ENCODE measurements at places on chromosomes 5 and 9. TPM values are rescaled to one million over a fixed set of nuclear protein-coding genes. Genes with fewer than 3 reads are reported as not detected.

DNA sequence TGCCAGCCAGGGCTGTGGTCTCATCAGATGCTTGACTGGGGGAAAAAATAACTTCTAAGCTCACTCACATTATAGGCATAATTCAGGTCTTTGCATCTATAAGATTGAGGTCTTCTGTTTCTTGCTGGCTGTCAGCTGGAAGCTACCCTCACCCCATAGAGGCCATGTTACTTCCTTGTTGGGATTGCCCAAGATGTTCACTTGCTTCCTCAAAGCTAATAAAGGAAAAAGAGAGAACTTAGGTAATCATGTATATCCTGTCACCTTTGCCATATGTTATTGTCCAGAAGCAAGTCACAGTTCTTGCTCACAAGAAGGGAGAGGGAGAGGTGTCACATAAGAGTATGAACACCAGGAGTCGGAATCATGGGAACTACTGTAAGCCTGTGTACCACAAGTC is 38.7 kb upstream of the ANKRD34B start:
- no peak for DNase-seq

DNA sequence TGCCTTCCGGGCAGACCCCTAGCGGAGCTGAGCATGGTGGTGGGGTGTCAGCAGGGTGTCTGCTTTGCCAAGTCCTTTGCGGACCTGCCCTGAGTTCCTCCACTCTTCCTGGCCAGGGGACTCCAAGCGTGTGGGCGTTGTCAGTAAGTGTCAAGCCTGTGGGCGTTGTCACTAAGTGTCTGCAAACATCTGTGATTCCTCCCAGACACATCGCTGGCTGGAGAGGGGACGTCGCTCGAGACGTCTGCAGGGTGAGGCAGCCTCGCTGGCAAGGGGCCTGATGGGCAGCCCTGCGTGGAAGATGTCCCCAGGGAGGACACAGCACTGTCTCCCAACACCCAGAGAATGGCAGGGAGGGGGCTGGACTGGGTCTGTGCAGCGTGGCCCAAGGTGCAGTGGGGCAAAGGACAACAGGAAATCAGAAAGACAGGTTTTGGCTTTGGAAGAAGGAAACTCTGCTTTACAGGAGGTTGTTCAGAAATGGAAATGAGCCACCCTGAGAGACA is 28.8 kb downstream of the ADAMTSL2 start:
- no peak for DNase-seq

The PCDHGB1 gene
- 15.3 TPM for total RNA-seq

- peak; percentile 92 for DNase-seq
Measured at GRCh38 chr5:174327317-174327864, 281.9 kb downstream of the NSG2 start.

The OCLN gene
- 3.5 TPM for total RNA-seq

- DNase-seq, result no peak
Measured at GRCh38 chr9:113640418-113640817, 176.9 kb downstream of the RGS3 start.

The SPINK7 gene
- total RNA-seq, result not detected

The QRFP gene
- not detected for total RNA-seq

The NME5 gene
- total RNA-seq, result 1.3 TPM

- DNase-seq, result no peak
Measured at GRCh38 chr9:98022447-98022846, 34.1 kb upstream of the NANS start.

DNA sequence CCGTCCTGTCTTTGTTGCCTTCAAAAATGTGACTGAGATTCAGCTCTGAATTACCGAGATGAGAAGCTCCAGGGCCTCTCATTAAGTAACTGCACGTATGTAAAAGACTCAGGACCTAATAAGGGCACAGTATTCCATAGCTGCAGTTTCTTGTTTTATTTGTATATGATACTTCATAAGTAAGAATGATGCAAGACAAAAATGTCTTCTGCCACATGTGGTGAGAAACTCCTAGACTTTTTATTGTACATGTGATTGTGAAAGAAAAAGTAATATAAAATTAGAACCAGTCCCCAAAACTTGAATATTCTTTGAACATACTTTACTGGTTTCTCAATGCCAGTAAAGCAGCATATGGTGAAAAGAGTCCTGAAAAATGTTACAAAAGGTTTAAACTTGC is 110.1 kb upstream of the OTULINL start:
- no peak for DNase-seq

DNA sequence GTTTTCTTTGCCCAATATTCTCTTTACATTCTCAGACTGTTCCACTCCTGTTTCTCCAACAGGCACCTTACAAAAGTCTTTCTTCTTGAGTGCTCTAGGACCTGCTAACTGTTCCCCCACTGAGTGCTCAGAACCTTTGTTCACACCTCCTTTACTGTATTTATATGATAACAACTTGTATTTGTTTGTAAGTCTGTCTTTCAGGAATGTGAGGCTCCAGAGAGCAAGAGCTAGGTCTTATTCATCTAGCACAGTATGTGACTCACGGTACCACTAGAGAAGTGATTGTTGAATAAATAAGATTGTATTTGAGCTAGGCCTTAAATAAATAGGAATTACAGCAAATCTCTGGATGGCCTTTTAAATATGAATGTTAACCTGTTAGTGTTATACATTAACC is 42.5 kb upstream of the MYOT start:
- no peak for DNase-seq

DNA sequence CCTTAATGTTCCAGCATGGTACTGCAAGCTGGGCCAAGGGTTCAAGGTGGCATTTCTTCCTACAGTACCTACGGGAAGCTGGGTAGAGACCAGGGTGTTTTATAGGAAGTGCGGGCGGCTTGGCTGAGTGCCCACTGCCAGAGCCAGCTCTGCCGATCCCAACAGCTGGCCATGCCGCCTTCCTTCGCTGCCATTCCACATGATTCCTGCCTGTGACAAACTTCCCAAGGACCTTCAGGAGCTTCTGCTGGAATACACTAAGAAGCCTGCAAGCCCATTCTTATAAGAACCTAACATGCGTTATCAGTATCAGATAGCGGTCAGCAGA is 22.0 kb downstream of the MYO10 start:
- no peak for DNase-seq

The CTNNAL1 gene
- 26.8 TPM for total RNA-seq

DNA sequence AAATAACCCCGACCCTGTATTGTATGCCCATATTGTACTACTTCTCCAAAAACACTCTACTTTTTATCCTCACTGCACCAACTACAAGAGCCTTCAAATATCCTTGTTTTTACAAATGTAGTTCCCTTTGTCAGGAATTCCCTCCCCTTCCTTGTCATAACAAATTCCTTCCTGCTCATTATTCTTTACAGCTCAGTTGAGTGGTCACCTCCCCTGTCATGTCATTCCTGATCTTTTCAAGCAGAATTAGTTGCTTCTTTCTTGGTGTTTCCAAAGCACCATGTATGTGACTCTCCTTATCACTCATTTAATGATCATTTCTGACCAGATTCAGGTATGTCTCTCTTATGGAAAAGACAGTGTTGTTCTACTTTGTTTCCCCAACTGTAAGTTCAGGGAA is 194.2 kb upstream of the SMC2 start:
- DNase-seq, result no peak

DNA sequence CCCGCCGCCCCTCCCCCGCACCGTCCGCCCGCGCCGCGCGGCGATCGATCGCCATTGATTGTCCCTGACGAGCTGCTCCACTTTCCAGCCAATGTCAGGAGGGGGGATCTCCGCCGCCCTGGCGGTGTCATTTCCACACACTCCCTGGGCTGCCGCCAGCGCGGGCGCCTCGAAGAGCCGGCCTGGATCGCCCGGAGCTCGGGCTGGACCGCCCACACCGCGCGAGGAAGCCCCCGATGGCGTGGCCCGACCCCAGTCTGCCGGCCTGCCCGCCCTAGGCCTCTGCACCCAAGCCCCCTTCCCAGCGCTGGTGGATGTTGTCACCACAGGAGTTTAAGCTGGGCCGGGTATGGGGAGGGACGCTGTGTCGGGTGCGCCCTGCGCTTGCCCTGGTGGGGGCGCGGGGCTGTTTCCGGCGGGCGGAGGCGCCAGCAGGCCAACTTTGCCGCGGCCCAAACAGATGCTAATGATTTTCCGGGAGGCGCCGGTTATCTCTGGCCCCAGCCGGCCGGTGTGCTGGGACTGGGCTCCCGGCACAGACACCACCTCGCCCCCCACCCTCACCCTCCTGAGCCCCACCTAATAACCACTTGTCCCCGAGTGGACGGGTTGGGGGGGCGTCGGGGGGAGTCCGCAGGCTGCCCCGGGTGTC is 10.6 kb upstream of the CXXC5 start:
- peak; percentile 55 for DNase-seq

DNA sequence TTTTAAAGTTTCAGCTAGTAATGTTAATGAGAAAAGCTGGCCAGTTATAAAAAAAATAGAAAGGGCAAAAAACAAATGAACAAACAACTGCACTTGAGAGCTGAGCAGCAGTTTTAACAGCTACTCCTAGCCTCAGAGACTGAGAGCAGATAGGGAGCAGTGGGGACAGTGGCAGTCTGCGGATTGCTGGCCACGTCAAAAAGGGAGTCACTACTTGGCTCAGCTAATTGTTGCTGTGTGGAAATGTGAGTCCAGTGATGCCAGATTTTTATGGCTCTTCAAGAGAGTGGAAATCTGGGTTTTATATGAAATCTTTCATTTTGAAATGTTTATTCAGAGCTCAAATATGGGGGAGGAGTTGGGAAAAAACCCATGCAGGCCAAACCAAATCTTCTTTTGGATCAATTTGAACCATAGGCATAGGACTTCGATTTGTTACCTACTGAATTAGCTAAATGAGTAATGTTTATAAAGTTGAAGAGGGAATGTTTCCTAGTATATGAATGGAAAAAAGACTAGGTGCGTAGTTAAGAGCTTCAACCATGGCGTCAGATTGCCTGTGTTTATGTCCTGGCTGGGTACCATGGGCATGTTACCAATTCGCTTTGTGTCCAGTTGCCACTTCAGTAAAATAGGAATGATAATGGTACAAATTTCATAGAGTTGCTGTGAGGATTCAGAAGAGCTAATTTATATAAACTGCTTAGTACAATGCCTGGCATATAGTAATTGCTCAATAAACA is 102.1 kb downstream of the PAM start:
- DNase-seq, result no peak

DNA sequence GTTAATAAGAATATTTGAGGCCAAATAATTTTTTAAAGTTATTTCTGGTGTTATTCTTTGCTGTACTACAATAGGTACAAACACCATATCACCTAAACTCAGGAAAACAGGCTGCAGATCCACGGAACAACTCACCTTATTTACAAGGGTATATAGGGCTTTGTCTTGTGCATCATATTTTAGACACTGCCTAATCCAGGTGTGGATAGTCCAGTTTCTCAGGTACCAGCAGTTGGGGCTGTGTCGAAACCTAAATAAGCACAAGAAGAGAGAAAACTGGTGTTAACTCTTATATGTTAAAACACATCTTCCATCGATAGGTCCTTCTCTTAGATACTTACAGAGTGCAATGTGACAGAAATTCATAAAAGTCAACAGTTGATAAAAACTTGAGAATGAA is 82.2 kb downstream of the MRPS27 start:
- no peak for DNase-seq

The ASPN gene
- not detected for total RNA-seq

GRCh38 chr9:127463911-127464310 is 12.6 kb downstream of the LRSAM1 start:
- no peak for DNase-seq

GRCh38 chr5:147245381-147246165 is 10.7 kb downstream of the STK32A start:
- DNase-seq, result no peak

- DNase-seq, result no peak
Measured at GRCh38 chr5:109049565-109049964, 301.9 kb downstream of the FER start.

The ADAMTS16 gene
- not detected for total RNA-seq

DNA sequence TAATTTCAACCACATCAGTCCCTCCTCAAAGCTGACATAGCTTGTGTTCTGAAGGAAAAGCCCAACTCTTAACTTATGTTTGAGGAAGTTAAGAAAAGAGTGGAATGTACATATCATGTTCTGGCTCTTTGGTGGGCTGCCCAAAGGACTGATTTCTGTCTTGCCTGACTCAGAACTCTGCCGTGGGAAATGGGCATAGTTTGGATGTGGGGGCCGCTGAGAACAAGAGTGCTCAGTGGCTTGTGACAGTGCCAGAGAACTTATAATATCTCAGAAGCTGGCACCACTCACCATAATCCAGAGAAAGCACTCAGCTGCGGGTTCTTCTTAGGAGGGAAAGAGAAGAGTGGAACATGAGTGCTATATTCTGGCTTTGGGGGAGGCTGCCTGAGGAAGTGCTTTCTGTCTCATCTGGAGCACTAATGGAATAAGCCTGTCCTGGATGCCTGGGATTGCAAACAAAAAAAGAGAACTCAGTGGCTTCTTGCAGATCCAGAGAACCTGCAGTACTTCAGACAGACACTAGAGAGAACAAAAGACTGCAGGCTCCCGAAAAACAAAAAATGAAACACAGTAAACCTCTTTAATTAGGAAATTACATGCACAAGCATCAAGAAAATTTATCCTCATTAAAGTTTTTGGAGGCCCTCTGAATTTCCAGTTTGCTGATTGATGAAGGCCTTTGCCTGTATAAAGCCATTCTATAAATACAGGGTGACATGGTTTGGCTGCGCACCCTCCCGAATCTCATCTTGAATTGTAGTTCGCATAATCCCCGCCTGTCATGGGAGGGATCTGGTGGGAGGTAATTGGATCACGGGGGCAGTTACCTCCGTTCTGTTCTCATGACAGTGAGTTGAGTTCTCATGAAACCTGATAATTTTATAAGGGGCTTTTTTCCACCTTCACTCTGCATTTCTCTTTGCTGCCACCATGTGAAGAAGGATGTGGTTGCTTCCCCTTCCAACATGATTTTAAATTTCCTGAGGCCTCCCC is 207.0 kb downstream of the DMAC1 start:
- DNase-seq, result no peak

- peak; percentile 82 for DNase-seq
Measured at GRCh38 chr9:83596899-83597504, 25.9 kb upstream of the IDNK start.

GRCh38 chr5:657570-657969 is 35.6 kb downstream of the TPPP start:
- no peak for DNase-seq

DNA sequence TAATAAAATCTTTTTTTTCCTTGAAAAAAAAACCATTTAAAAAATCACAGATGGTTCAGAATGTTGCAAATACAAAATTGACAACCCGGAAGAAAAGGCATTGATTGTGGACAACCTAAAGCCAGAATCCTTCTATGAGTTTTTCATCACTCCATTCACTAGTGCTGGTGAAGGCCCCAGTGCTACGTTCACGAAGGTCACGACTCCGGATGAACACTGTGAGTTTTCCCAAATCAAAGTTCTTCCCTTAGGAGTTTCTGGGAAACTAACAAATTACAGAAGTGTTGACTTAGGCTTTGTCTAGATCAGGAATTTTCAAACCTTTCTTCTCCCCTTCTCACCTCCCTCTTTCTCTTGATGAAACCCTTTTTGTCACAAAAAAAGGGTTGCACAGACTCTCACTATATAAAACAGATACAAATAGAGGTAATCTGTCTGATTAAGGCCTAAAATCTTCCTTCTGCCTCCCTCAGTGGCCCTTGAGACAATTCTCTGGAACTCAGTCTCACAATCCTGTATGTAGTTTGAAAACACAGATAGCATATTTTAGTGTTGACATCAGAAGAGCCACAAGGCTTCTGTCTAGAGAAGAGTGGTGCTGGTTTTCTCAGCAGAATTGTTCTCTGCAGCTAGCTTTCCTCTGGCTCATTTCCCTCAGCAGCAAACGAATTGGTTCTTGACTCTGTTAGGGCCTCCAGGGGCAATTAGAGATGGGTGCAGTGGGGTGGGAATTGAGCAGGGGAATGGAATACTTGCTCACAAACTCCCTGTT is 79.5 kb downstream of the OSMR start:
- no peak for DNase-seq

The PRRT1B gene
- total RNA-seq, result not detected

- DNase-seq, result no peak
Measured at GRCh38 chr5:37767961-37768360, 71.9 kb downstream of the GDNF start.

- no peak for DNase-seq
Measured at GRCh38 chr9:70901746-70902145, 219.7 kb downstream of the TRPM3 start.
